ENCODE measurements at places on chromosomes 2 and 18.

DNA sequence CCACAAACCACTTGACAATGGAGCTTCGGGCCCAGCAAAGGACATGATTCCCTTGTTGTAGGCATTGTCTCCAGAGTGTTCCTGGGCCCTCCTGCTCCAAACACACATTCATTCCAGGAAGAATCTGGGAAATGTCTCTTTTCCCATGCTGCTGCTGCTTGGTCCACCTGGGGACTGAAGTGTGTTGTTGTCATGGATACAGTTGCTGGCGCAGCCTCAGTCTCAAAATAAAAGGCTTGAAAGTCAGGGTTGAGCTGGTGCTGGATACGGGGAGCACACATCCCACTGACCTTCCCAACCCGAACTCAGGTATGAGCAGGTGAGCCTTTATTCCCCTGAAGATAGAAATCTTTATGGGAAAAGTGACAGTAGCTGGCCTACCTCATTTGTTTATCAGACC lies 30.6 kb upstream of the SPP2 start:
- no peak for DNase-seq

GRCh38 chr2:241866790-241867645 lies 2.5 kb upstream of the RTP5 start:
- no peak for DNase-seq

DNA sequence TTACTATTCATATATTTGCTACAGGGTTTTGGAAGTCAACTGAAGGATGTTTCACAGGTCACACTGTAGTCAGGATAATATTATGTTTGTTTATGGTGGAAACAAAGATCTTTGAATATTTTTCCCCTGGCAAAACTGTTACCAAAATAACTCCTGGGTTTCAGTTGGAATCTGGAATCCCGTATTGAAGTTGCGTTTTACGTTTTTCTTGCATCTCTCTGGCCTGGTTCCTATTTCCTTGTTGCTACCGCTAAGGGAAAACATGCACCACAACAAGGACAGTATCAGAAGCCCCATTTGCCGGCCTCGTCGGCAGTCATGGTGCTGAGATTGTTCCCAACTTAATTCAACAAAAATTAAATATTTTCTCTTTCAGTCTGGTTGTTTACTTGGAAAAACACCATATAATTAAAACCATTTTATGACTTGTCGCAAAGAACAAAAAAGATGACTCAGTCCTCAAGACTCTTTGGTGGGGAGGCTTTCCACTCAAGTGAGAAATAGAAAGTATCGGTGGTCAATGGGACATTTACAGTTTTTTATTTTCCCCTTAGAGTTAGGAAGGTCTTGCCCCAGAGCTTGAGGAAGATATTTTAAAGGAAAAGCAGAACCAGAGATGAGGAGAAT lies 42.3 kb downstream of the EN1 start:
- no peak for DNase-seq

DNA sequence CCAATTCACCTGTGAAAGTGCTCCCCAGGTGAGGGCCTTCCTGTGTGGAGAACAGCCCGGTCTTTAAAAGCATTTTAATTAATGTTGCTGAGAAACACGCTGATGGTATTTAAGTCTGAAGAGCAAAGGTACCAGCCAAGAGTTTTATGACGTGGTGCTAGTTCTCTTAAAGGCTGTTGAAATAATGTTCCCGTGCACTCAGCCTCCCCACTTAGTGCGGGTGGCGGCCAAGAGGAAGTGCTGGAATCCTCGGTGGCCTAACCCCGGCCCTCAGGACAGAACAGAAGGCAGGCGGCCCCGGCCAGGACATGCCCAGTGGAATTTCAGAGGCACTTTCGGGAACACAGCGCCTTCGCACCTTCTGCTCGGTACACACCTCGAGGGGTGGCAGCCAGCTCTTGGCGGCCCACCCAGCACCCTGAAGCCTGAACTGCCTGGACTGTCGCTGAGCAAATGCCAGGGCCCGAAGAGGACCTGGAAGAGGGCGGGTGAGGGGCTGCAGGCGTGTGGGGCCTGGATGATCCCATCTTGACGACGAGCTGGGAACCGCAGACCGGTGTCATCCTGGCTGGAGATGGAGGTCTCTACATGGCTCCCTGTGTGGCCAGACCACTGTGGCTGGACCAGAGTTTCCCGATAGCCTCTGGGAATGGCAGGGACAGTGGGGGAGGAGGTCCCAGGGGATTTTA lies 142.9 kb downstream of the ASB1 start:
- no peak for DNase-seq

- no peak for DNase-seq
Measured at GRCh38 chr18:55185391-55185790, 226.1 kb upstream of the CCDC68 start.

Data from NCI-H2029 (cell line).